ENCODE measurements at places on chromosomes 7 and 10. TPM values are rescaled to one million over a fixed set of nuclear protein-coding genes. Genes with fewer than 3 reads are reported as not detected.

CYTH3 gene
- 20.9 TPM for total RNA-seq

GRB10 gene
- total RNA-seq = 126 TPM

CCAR1 gene
- 53.2 TPM for total RNA-seq

NSUN5 gene
- total RNA-seq = 5.3 TPM

ZNF853 gene
- total RNA-seq = 0.65 TPM

CRPPA gene
- 1.3 TPM for total RNA-seq

Measured in vein endothelial cell (primary cell).